ENCODE measurements at places on chromosomes 2 and 18. TPM values are rescaled to one million over a fixed set of nuclear protein-coding genes. Genes with fewer than 3 reads are reported as not detected.

Gene DSG4
- not detected for total RNA-seq

Gene SPHKAP
- not detected for total RNA-seq

Gene DIPK1C
- not detected for total RNA-seq

Gene UGT1A3
- total RNA-seq: not detected

Gene LYPD1
- 0.17 TPM for total RNA-seq

Gene RFX8
- 2.6 TPM for total RNA-seq

Gene LCLAT1
- 17.7 TPM for total RNA-seq

Gene CNDP1
- not detected for total RNA-seq

Gene NEMP2
- total RNA-seq: 6.3 TPM
